ENCODE measurements at places on chromosomes 6 and 20.
A peak's percentile ranks its signal among the peaks of the same experiment; 100 is the strongest.

DNA sequence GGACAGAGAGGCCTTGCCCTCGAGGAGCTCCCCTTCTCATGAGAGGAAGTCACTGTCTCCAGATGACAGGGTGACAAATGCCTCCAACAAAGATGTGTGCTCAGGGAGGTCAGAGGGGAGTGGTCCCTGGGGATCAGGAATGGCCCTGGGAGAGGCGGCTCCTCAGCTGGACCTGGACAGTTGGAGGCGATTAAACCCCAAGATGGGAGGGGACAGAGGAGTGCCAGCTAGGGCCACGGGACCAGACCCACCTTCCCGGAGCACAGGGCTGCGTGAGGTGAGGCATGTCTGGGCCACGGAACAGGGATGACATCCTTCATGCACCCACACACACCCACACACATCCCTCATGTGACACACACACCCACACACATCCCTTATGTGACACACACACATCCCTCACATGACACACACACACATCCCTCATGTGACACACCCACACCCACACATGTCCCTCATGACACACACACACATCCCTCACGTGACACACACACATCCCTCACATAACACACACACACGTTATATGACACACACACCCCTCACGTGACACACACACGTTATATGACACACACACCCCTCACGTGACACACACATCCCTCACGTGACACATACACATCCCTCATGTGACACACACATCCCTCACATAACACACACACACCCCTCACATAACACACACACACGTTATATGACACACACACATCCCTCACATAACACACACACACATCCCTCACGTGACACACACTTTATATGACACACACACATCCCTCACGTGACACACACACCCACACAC lies 57.4 kb upstream of the SLCO4A1 start:
- peaks cover 20% of the 10 kb centered on the region for H3K4me1 ChIP-seq
- no peaks in the 10 kb centered on the region for H3K36me3 ChIP-seq
- no peak for DNase-seq
- no peak overlapping the region for H3K27ac ChIP-seq

GRCh38 chr6:118505656-118506055 lies 42.4 kb upstream of the PLN start:
- H3K36me3 ChIP-seq, result peaks cover 31% of the 10 kb centered on the region
- H3K27me3 ChIP-seq, result no peaks in the 10 kb centered on the region
- H3K27ac ChIP-seq, result no peak overlapping the region
- H3K4me3 ChIP-seq, result no peak overlapping the region

GRCh38 chr6:154705471-154706113 lies 27.6 kb upstream of the SCAF8 start:
- H3K27me3 ChIP-seq, result peaks cover 7% of the 10 kb centered on the region
- no peaks in the 10 kb centered on the region for H3K4me1 ChIP-seq
- no peak overlapping the region for H3K4me3 ChIP-seq
- no peak overlapping the region for H3K27ac ChIP-seq
- H3K36me3 ChIP-seq, result no peaks in the 10 kb centered on the region
- no peak for DNase-seq

GRCh38 chr20:54474046-54474445 lies 1.3 kb upstream of the DOK5 start:
- no peaks in the 10 kb centered on the region for H3K4me1 ChIP-seq
- peaks cover 49% of the 10 kb centered on the region for H3K27me3 ChIP-seq
- H3K36me3 ChIP-seq, result no peaks in the 10 kb centered on the region
- no peak for DNase-seq

- no peak for DNase-seq
- no peak overlapping the region for H3K4me3 ChIP-seq
- peaks cover 4% of the 10 kb centered on the region for H3K4me1 ChIP-seq
- peaks cover 45% of the 10 kb centered on the region for H3K27me3 ChIP-seq
- H3K27ac ChIP-seq, result no peak overlapping the region
- no peaks in the 10 kb centered on the region for H3K36me3 ChIP-seq
Measured at GRCh38 chr6:47319382-47319781, 9.7 kb upstream of the TNFRSF21 start.

- H3K27ac ChIP-seq, result no peak overlapping the region
- no peaks in the 10 kb centered on the region for H3K4me1 ChIP-seq
Measured at GRCh38 chr6:81638366-81638765, 114.1 kb downstream of the TENT5A start.

DNA sequence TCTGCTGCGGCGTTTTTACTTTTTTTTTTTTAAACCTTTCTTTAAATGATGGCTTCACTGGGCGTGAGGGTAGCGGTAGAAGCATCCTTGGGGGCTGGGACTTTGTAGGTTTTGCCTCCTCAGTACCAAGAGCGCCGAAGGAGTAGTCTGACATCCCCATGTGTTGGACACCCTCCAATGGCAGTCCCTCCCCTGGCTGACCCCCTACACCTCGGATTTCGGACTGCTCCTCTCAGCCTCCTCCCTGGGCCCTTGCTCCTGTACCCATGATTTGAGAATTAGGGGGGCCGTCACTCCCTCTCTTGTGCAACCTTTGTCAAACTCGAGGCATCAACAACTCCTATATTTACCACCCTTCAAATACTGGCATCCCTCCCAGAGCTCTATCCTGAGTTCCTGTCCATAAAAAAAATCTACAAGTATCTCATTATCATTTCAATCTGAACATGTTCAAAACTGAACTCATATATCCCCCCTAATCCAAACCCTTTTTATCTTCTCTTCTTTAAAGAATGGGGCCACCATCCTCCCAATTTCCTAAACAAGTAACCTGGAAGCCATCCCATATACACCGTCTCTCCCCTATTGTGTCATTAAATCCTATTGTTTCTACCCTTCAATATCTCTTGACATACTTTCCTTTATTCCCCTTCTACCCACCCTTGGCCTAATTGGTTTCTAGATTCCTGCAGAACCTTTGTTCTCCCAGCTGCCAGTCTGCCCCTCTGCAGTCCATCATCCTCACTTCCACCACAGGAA lies 1.2 kb upstream of the ARFGEF3 start:
- peaks cover 56% of the 10 kb centered on the region for H3K27me3 ChIP-seq
- peaks cover 12% of the 10 kb centered on the region for H3K4me1 ChIP-seq
- DNase-seq, result no peak
- H3K27ac ChIP-seq, result no peak overlapping the region
- no peaks in the 10 kb centered on the region for H3K36me3 ChIP-seq

DNA sequence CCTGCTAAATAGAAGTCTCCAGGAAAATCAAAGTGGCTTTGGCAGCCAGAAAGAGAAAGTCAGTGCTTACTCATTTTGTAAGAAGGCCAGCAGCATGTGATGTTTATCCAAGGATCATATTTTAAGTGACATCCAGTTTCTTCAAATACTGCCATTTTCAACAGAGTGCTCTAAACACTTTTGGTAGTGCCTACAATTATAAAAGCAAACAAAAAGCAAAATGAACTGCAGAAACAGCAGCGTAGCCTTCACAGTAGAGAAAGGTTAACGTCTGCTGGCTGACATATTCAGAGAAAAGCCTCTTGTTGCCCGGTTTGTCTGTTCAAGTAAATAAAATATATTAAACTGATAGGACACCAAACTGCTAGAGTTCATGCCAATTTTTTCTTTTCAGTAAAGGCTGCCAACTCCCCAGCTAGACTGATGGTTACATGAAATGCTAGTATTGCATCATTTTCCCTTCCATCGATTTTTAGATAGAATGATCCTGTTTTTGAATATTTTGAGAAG lies 705.7 kb upstream of the SLC35B3 start:
- no peaks in the 10 kb centered on the region for H3K27me3 ChIP-seq
- H3K27ac ChIP-seq, result no peak overlapping the region
- no peaks in the 10 kb centered on the region for H3K36me3 ChIP-seq
- no peak overlapping the region for H3K4me3 ChIP-seq
- H3K4me1 ChIP-seq, result no peaks in the 10 kb centered on the region
- DNase-seq, result no peak

DNA sequence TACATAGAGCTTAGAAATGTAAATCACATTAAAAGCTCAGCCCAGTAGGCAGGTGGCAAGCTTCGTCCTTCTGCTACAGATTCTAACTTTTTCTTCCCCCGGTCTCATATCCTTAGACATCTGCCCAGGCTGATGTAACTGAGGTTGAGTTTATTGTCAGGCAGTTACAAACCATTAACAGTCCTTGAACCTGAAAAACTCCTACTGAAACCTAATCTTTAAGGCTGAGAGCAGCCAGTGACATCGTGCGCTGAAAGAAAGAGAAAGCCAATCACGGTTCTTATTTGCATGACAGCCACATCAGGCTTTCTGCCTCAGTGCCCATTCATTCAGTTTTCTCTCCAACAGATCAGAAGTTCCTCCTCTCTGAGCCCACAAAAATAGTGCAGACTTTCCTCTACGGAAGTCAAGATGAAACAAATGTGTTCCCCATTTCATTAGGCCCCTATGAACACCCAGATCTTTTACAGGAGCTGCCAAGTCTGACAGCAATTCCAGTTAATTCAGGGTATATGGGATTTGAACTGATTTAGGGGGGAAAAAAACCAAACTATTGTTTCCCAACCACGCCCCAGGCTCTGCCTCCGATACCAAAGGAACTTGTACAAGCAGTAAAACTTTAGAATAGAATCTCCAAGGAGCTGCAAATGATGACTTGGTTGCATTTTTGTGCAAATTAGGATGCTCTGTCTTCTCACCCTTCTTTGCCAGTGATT lies at the start of gene NHSL1:
NHSL1 (minus strand) TSS at position 192 of the 716 bp plus-strand sequence. CDS start 204 bp downstream, outside the sequence.
- peak within 1 kb of the TSS; percentile 76 for H3K27ac ChIP-seq
- DNase-seq, result peak; percentile 20
- peaks cover 5% of the 10 kb centered on the region for H3K27me3 ChIP-seq
- H3K36me3 ChIP-seq, result no peaks in the 10 kb centered on the region
- H3K4me1 ChIP-seq, result peaks cover 28% of the 10 kb centered on the region

GRCh38 chr6:118896339-118897136 lies 2.6 kb downstream of the ASF1A start:
- peaks cover 52% of the 10 kb centered on the region for H3K4me1 ChIP-seq
- peak overlapping the region; percentile 60 for H3K4me3 ChIP-seq
- no peaks in the 10 kb centered on the region for H3K27me3 ChIP-seq
- DNase-seq, result no peak
- peaks cover 13% of the 10 kb centered on the region for H3K36me3 ChIP-seq

DNA sequence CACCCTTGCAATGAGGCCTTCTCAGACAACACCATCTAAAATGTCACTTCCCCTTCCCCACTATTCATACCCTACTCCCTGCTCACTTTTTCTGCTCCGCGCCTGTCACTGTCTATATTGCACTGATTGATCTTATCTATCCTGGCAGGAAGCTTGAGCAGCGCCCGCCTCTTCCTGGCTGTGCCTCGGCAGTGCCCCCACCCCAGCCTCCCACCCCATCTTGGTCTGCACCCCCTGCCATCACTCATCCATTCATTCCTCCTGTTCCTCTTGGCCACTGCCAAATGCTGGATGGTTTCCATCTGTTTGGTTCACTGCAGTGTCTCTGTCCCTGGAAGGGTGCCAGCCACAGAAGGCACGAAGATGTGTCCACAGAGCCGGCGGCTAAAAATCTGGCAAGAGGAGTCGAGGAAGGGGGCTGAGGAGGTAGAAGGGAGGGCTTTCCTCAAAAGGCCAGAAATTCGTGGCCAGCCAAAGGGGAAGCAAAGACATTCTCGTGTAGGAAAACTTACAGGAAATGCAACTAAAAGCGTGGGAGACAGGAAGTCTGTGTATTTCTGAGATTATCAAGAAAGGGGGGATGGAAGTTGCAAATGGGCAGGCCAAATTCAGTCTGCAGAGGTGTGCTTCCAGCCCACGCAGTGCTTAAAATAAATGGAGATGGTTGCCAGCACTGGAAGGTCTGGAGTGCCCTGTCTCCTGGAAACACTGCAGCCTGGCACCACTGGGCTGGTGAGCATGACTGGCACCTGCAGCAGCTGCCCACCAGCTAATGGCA lies 27.6 kb downstream of the SYNJ2 start:
- peaks cover 57% of the 10 kb centered on the region for H3K36me3 ChIP-seq
- H3K4me3 ChIP-seq, result peak overlapping the region; percentile 59
- no peak for DNase-seq
- H3K27me3 ChIP-seq, result no peaks in the 10 kb centered on the region
- peak overlapping the region; percentile 66 for H3K27ac ChIP-seq
- H3K4me1 ChIP-seq, result peaks cover 65% of the 10 kb centered on the region

GRCh38 chr6:108633436-108633835 lies 72.7 kb downstream of the FOXO3 start:
- no peak overlapping the region for H3K4me3 ChIP-seq
- no peak for DNase-seq
- H3K27me3 ChIP-seq, result no peaks in the 10 kb centered on the region
- H3K27ac ChIP-seq, result no peak overlapping the region
- no peaks in the 10 kb centered on the region for H3K36me3 ChIP-seq

GRCh38 chr20:25643716-25644115 lies 19.9 kb upstream of the NANP start:
- H3K27ac ChIP-seq, result no peak overlapping the region
- H3K4me3 ChIP-seq, result no peak overlapping the region
- H3K36me3 ChIP-seq, result peaks cover 14% of the 10 kb centered on the region

All from stimulated activated naive B cell treated with anti-CD40 and anti-IgM and Interleukin-4, amounts not matched to agents 10 μg/mL and 1 μg/mL and 100 μg/mL, for 72 hours (primary cell).